ENCODE measurements at places on chromosomes 2 and 18.

- no peaks in the 10 kb centered on the region for H3K4me1 ChIP-seq
- H3K27ac ChIP-seq = no peak overlapping the region
- DNase-seq = no peak
- no peaks in the 10 kb centered on the region for H3K27me3 ChIP-seq
- no peaks in the 10 kb centered on the region for H3K36me3 ChIP-seq
Observed at GRCh38 chr2:63740943-63741342, 100.8 kb upstream of the UGP2 start.

GRCh38 chr18:27261769-27262549 lies 76.9 kb upstream of the CHST9 start:
- H3K27ac ChIP-seq = no peak overlapping the region
- DNase-seq = no peak
- H3K4me1 ChIP-seq = no peaks in the 10 kb centered on the region
- H3K36me3 ChIP-seq = no peaks in the 10 kb centered on the region
- no peaks in the 10 kb centered on the region for H3K27me3 ChIP-seq

DNA sequence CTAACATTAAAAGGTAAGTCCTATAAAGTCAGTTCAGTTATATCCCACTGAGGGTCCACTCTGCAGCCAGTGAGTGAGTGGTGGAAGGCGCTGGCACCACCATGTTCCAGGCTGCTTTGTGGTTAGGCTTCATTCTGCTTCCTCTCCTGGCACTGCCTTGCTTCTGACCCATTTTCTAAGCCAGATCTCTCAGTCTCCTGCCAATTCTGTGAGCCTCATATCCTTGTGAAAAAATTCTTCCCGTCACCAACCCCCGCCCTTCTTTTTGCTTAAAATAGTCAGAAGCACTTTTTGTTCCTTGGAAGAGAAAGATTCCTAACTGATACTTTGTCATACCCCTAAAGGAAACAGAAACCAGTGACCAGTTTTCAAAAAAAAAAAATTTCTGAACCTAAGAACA lies 139.8 kb upstream of the NCK2 start:
- H3K4me1 ChIP-seq = no peaks in the 10 kb centered on the region
- H3K36me3 ChIP-seq = no peaks in the 10 kb centered on the region
- H3K27me3 ChIP-seq = no peaks in the 10 kb centered on the region

DNA sequence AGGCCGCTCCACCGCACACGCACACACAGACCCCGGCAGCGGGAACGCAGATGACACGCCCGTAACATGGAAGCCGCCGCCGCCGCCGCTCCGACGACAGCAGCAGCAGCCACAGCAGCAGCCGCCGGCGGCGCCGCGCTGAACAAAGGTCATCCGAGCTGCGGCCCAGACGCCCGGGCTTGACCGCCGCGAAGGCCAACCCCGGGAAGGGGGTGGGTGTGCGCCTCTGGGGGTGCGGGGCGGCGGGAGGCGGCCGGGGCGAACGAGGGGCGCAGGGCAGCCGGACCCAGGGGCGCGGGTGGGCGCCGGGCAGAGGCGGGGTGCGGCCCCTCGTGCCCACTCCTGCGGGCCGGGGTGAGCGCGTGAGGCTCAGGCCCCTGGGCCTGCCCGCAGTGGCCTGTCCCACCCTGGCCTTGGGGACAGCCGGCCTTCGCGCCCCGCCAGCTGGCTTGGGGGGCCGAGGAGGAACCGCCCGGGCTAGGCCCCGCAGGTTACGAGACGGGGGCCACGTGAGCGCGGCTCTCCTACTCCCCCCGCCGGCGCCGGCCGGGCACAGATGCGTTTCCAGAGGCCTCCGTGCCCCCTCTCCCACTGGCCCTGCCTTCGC lies 1.0 kb upstream of the ZNF532 start:
- H3K27me3 ChIP-seq = peaks cover 5% of the 10 kb centered on the region
- no peaks in the 10 kb centered on the region for H3K36me3 ChIP-seq
- DNase-seq = no peak
- no peak overlapping the region for H3K27ac ChIP-seq

- no peak overlapping the region for H3K4me3 ChIP-seq
- DNase-seq = no peak
- no peak overlapping the region for H3K27ac ChIP-seq
- no peaks in the 10 kb centered on the region for H3K36me3 ChIP-seq
Observed at GRCh38 chr2:198479065-198479464, 674.7 kb downstream of the PLCL1 start.

- no peaks in the 10 kb centered on the region for H3K4me1 ChIP-seq
- H3K4me3 ChIP-seq = no peak overlapping the region
- H3K27me3 ChIP-seq = no peaks in the 10 kb centered on the region
Observed at GRCh38 chr2:50395605-50396297, 636.2 kb downstream of the NRXN1 start.

DNA sequence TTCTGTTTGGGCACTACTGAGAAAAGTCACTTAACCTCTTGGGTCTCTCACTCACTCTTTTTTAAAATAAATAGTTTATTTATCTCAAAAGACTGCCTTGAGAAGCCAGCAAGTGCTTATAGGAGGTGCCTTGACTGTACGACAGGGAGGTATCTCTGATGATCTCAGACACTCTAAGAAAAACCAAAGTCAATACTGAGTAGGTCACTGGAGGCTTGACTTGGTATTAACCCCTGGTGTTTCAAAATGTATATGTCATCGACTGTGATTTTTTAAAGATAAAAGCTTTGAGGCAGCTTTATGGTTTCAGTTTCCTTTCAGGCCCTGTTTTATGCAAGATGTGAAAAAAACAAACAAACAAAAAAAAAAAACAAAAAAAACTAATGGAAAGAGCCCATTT lies 33.7 kb downstream of the MREG start:
- H3K27me3 ChIP-seq = no peaks in the 10 kb centered on the region
- H3K27ac ChIP-seq = no peak overlapping the region
- no peak overlapping the region for H3K4me3 ChIP-seq
- 0 out of 2 replicates have a peak, but pooled peaks cover 7% of the 10 kb centered on the region for H3K36me3 ChIP-seq
- no peak for DNase-seq

DNA sequence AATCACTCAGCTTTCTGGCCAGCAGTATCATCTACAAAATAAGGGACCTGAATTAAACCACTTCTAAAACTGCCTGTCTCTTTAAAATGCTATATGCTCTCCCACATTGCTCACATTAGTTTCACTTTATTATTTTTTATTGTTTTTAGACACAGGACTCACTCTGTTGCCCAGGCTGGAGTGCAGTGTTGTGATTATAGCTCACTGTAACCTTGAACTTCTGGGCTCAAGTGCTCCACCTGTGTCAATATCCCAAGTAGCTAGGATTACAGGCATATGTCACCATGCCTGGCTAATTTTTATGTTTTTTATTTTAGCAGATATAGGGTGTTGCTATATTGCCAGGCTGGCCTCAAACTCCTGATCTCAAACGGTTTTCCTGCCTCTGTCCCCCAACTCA lies 591.3 kb upstream of the ZNF804A start:
- no peak for DNase-seq
- no peaks in the 10 kb centered on the region for H3K4me1 ChIP-seq
- H3K36me3 ChIP-seq = no peaks in the 10 kb centered on the region
- H3K4me3 ChIP-seq = no peak overlapping the region

GRCh38 chr2:48339451-48339850 lies 190.5 kb upstream of the STON1 start:
- peaks cover 24% of the 10 kb centered on the region for H3K4me1 ChIP-seq
- no peak overlapping the region for H3K4me3 ChIP-seq
- no peak overlapping the region for H3K27ac ChIP-seq
- H3K36me3 ChIP-seq = no peaks in the 10 kb centered on the region
- no peaks in the 10 kb centered on the region for H3K27me3 ChIP-seq

DNA sequence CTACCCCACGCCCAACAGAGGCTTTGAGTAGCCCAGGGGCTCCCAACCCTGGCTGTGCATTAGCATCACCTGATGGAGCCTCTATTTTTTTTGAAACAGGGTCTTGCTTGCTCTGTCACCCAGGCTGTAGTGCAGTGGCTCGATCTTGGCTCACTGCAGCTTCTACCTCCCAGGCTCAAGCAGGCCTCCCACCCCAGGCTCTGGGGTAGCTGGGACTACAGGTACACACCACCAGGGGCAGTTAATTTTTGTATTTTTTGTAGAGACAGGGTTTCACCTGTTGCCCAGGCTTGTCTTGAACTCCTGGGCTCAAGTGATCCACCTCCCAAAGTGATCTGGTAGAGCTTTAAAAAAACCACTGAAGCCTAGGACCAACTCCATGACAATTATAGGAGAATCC lies 394.8 kb upstream of the ATP5MC3 start:
- H3K4me1 ChIP-seq = peaks cover 25% of the 10 kb centered on the region
- 0 out of 2 replicates have a peak overlapping the region, but pooled peaks have one; percentile 39 for H3K27ac ChIP-seq
- peak; percentile 4 for DNase-seq
- H3K27me3 ChIP-seq = no peaks in the 10 kb centered on the region
- no peak overlapping the region for H3K4me3 ChIP-seq
- H3K36me3 ChIP-seq = no peaks in the 10 kb centered on the region

- H3K4me1 ChIP-seq = no peaks in the 10 kb centered on the region
- H3K4me3 ChIP-seq = no peak overlapping the region
- no peaks in the 10 kb centered on the region for H3K27me3 ChIP-seq
- no peak overlapping the region for H3K27ac ChIP-seq
- no peak for DNase-seq
Observed at GRCh38 chr2:198518935-198519334, 714.5 kb downstream of the PLCL1 start.

Data from DND-41 (cell line).